ENCODE measurements at places on chromosomes 4 and X.

GRCh38 chrX:107117993-107118321 is 665 bp downstream of the RBM41 start:
- DNase-seq, result no peak

GRCh38 chrX:49710744-49711319 is 15.0 kb upstream of the PAGE1 start:
- no peak for DNase-seq

GRCh38 chrX:100674705-100675104 is 30.7 kb downstream of the SRPX2 start:
- DNase-seq, result no peak

GRCh38 chr4:40196724-40197281 is at the start of gene RHOH:
TSS of gene RHOH (plus strand) at chr4:40197031. CDS start at chr4:40243387, 46,356 bp downstream.
- no peak for DNase-seq

Measured in fibroblast of upper back skin (primary cell).